ENCODE measurements at places on chromosomes 2 and 18.

GRCh38 chr18:76451396-76452331 is 43.4 kb downstream of the ZNF516 start:
- peak; percentile 38 for DNase-seq

- DNase-seq, result no peak
These were observed 399.3 kb downstream of the LRATD1 start for GRCh38 chr2:15031745-15032240.

DNA sequence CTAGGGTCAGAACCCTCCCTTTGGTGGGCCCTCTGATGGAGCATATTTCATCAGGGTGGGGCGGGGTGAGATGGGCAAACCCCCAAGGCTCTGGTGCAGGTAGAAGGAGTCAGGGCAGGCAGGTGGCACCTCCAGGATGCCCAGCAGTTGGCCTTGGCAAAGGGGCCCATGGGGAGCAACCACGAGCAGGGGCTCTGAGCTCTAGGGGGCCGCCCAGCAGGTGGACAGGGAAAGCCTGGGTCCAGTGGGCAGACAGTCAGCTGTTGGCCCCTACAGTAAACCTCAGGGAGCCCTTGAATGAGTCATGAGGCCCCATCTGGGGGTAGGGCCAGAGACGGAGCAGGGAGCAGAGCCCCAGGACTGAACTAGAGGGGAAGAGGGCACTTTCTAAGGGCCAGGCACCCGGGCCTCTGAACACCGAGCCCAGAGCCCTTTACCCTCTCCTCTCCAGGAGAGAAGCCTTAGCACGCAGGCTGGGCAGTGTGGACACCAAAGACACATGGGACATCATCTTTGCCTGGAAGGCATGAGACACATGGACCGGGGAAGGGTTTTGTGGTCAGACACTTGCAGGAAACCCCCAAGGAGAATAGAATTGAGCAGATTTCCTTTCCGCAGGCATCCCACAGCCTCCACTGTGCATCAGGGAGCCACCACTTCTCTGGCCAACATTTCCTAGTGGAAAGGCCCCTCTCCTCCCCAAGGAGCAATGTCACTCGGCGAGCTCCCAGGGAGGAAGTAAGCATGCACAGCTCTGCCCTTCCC is 257.3 kb downstream of the GLI2 start:
- DNase-seq, result peak; percentile 7

GRCh38 chr2:191225690-191226089 is 19.5 kb upstream of the MYO1B start:
- no peak for DNase-seq

DNA sequence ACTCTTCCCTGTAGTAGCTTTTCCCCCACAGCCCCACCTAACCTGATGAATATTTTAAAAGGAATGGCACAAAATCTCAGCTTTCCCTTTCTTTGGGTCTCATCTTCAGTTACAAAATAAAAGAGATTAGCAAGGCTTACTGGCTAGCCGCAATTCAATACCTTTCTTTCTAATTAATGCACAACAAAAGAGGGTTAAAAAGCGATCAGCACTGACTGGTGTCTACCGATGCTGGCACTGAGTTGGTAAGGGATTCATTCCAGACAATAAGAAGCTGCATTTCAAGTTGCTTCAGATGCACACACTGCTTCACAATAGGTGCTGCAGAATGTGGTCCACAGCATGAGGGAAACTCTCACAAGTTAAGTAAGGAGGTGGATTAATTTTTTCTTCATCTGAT is 41.9 kb downstream of the HDHD2 start:
- peak; percentile 56 for DNase-seq

DNA sequence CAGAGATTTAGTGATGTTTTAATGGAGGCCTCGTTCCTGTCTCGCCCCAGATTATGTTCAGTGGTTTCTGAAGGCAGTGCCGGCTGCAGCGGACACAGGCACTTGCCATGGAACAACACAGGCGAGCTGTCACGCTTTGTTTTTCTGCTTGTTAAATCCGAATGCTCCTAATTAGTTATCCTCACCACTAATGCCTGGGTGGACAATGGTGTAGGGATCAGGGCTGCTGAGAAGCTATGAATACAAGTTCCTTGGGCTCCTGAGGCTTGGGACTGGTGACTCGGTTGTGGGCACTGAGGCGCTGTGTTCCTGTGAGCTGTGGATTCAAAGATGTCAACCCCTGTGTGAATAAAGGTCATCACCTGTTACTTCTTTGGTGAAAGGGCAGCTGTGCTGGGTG is 123.5 kb downstream of the PLEKHM3 start:
- DNase-seq, result no peak

DNA sequence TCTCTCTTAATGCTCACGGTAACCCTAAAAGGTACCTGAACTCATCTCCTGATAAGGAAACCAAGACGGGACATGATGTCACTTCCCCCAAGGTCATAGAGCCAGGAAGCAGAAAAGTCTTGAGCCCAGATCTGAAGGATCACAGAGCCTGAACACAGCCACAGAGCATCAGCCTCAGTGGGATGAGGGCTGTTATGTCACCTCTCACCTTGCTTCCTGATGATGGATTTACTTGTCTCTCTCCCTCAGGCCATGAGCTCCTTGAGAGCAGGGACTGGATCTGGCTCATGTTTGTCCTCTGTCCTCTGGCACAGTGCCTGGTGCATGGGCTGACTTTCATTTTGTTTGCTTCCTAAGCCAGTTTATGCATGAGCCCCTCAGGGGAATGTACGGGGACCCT is 54.2 kb downstream of the SERTAD2 start:
- DNase-seq, result no peak

- DNase-seq, result no peak
These were observed 61.9 kb downstream of the KIF5C start for GRCh38 chr2:148936857-148937450.

DNA sequence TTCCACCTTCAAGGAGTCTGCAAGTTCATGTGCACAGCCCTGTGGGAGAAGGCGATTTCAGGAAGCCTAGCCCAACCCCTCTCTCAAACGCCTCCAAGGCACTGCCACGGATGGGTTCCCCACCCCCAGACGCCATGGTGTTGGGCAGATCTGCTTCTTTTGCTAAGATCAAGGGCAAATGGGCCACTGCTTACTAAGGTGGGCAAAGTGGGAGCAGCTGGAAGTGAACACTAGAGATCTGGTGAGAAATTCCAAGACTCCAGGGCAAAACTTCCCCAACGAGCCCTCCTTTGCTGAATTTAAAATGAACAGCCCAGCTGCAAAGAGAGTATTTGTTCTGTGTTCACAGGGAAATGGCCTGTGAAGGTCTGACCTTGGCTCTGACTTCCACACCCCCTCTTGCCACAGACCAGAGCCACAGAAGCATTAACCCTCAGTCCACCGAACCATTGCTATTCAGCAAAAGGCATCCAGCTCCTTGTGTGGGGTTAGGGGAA is 45.1 kb upstream of the ZBTB7C start:
- no peak for DNase-seq

GRCh38 chr2:106996171-106996769 is 110.3 kb upstream of the ST6GAL2 start:
- no peak for DNase-seq

- DNase-seq, result peak; percentile 17
These were observed 30.6 kb downstream of the ADRA2B start for GRCh38 chr2:96085541-96086355.

GRCh38 chr2:15762449-15762848 is 170.8 kb downstream of the DDX1 start:
- no peak for DNase-seq

DNA sequence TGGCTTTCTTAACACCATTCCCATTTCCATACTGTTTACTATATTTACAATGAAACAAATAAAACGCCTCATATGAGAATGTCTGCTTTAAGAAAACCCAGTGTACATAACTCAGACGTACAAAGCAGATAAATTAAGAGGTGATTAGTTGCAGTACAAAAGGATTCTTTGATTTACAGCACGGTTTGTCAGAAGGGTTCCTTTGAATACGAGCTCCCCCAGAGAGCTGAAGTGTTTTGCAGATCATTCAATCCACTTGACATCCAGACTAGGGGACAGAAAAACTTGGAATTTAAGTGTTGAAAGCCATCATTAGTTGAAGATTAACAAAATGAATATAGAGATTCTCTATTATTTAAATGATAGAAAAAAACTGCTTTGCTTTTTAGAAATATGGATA is 72.5 kb downstream of the RAPGEF4 start:
- DNase-seq, result no peak

DNA sequence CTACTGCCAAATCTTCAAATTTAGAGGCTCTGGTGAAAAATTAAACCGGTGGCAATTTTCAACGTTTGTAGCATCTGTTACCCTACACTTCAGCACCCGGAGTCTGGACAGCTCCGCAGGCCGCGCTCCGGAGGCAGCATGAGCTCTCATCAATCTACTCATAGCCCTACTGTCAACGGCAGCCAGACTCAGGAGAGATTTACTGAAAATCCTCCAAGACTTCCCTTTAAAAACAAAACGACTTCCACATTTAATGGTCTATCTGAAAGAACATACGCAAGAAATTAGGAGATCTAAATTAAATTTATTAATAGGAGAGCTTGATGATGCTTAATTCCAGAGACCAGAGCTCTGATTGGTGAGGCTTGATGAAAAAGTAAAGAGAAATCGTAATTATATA is 970 bp upstream of the ADCYAP1 start:
- no peak for DNase-seq

DNA sequence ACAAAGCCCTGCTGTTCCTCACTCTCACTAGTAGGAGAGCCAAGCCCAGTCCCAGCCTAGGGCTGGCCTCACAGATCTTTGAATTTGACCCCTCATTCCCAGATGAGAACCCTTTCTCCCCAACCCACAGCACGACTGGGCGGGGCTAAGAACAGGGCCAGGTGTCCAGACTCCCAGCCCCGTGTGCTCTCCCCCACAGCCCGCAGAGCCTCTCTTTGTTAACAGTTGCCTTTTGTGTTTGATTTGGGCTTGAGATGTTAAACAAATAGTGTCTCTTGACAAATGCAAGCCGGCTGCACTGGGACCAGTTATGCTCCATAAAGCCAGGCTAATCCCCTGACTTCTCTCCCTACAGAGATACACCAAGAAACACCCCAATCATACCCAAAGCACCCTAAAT is 4.7 kb upstream of the KCNK3 start:
- DNase-seq, result no peak

DNA sequence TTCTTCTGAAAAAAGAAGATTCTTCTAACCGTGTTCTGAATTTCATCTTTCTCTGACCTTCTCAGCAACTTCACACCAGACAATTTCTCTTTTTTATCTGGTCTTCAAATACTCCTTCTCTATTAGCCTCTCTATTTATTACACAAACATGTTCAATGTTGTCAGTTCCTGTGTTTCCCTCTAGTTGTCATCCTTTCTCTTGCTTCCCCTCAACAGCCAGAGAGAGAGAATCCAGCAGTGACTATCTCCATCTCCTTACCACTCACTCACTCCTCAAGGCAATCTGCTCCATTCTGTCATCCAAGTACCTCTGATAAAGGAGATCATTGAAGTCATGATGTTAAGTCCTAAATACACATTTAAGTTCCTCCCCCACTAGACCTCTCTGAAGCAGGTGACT is 491.9 kb upstream of the CHAC2 start:
- no peak for DNase-seq

GRCh38 chr2:236342507-236342906 is 78.3 kb upstream of the ASB18 start:
- DNase-seq, result no peak

DNA sequence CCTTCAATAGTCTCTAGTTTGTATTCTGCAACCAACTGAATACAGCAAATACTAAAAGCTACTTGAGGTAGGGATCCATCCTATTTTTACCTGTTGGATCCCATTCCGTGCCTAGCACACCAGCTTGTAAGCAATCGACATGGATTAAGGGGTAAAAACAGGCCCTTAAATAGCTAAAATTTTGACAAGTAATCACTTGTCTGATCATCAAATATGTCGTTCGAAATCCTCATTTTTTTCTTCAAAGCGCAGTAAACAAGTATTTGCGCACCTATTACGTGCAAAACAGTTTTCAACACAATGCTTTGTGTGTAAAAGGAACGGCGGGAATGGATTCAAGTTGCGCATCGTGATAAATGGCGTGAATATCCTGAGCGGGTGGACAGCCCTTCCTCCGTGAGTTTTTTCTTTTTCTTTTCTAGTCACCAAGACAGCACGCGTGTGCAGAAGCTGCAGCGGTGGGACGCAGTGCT is 1.4 kb upstream of the ACVR2A start:
- no peak for DNase-seq

GRCh38 chr2:46130511-46130910 is 166.7 kb upstream of the EPAS1 start:
- DNase-seq, result no peak

DNA sequence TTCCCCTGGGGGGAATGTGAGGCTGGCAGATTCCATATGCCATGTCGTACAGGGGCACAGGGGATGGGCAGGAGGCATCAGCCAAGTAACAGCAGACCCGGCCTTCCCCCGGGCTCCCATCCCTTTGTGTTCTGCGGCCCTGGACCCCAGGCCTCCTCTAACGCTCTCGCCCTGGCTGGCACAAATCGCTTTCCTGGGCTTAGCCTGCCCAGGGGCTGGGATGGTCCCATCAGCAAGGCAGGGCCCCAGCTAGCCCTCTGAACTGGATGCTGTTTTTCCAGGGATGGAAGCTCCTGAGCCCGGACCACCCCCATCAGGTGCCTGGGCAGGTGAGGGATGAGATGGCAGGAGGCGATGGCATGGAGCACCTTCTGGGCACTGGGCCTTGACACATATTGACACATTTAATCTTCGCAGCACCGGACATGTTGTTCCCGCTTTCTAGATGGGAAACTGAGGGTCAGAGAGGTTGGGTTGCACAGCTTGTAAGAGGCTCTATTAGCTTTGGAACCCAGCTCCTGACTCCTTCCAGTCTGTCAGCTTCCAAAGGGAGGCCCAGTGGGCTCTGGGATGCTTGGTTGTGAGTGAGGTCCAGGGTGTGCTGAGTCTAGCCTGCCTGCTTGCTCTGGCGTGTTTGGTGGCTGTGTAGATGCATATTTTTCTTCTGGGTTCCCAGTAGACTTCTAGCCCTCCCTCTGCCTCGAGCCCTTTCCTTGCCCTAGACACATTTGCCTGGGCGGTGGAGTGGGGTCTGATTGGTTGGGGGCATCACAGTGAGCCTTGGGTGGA is 40.3 kb downstream of the GLI2 start:
- DNase-seq, result no peak

DNA sequence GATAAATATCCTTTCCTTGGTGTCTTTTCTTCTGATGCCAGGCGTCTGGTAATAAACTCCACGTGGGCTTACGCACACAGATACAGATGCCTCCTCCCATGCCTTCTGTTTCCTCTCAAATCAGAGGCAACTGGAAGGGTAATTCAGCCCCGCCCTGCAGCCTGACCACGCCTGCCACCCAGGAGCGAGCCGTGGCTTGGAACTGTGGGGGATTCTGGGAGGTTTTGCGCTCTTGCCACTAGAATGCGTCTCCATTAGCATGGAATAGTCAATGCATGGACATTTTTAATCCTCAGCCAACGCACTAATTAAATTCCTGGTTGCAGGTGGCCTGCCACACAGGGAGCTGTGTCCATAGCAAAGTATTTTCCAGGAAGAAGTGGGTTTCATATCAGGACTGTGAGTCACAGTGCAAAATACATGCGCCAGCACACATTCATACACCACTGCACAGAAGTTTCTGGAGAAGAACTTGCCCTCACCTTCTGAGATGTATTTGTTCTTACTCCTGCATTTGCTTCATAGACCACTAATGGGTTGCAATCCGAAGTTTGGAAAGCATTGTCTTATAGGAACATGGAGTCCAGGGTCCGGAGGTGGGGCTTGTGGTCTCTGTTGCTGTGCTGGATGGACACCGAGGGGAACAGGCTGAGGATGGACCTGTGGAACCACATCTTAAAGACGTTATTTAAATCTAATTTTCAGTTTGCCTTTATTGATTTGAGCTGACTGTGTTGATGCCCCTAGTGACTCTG is 151.4 kb downstream of the LDLRAD4 start:
- peak; percentile 32 for DNase-seq
